ENCODE measurements at places on chromosomes 13 and 19.
A peak's percentile ranks its signal among the peaks of the same experiment; 100 is the strongest.

DNA sequence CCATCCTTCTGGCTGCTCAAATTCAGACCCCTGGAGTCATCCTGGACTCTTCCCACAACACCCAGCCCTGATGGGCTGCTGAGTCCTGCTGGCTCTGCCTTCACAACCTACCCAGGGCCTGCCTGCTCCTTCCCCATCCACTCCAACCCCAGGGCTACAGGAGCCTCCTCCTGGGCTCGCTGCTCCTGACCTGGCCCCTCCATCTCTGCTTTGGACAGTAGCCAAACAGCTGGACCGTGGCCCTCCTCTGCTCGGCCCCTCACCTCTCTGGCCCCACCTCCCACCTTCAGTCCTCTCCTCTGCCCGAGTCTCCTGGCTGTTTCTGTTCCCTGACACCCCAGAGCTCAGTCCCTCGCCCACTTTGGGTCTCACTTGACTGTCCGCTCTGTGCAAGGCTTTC lies 66.7 kb downstream of the CEBPG start:
- no peak for DNase-seq

GRCh38 chr19:44626048-44626624 lies 12.8 kb downstream of the IGSF23 start:
- DNase-seq, result no peak

DNA sequence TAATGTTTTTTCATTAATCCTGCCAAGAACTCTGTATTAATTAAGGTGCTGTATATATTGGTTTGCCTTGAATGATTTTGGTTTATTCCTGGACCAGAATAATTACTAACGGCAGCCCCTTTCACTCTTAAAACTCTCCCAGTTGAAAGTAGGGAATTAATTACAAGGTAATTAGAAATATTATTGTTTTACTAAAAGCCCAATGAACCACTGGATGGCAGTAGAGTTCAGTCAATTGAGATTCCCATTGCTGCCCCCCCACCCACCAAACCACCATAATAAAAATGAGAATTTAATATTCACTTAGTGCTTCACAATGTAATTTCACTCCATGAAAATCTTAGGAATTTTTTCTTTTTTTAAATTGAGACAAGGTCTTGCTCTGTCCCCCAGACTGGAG lies 13.7 kb downstream of the WBP4 start:
- peak; percentile 12 for DNase-seq

DNA sequence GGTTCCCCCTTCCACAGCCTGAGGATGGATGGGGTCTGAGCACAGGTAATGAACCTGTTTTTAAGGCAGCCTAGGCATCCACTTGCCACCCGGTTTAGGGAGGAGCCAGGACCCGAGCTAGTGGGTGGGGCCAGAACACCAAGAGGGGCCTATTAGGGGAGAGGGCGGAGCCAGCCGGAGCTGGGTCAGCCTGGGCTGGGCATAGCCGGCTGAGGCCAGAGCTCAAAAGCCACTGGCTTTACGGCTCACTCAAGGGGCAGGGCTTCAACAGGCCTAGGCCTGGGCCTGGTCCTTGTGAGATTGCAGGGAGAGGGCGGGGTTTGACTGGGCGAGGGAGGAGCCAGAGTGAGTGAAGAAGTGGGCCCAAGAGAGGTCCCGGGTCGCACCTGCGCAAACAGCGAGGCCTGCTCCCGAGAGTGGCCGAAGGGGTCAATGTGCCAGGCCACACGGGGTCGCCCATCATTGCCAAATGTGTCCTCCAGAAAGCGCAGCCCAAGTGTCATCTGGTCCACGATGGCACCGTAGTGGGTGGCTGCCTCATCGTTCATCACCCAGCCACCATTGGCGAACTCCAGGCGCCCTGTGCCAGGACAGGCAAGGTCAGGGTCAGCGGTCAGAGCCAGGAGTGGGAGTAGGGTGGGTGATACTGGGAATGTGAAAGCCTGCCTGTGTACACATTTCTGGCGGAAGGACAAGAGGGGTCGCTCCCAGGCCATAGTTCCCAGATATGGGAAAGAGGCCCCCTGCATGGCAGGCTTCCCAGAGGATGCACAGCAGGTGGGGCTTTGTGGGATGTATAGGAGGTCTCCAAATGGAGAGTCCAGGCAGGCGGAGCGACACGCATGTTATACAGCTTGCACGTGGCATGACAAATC lies 1.9 kb downstream of the MAN2B1 start:
- DNase-seq, result no peak

DNA sequence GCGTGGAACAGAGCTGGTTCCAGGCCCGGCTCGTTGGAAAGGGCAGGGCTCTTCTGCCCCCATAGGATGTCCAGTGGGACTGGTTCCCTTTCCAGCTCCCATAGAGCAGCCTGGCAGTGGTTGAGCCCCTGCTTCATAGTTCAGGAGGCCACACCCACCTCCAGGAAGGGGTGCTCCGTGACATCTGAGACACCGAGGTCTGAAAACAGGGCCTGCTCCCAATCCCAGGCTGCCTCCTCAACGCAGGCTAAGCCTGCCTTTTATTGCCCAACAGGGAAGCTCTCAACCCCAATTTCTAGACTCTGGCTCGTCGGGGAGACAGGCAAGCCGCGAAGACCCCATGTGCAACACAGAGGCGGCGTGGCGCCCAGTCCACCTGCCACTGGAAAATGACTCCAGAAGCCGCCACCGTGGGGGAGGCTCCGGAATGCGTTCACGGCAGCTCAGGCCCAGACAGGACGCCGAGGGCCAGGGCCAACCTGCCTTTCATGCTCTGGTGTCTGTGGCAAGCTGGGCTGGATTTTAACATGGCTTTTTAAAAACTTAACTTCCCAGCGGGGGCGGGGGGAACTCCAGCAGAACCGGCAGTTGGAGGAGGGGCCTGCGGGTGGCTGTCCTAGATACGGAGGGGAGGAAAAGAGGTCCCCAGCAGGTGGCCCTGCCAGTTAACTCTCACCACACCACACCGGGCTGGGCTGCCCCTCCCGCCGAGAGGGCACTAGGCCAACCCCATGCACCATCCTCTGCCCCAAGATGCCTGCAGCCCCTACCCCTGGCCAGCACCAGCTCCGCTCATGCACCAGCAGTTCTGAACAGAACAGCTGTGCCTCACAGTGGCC lies 17.9 kb upstream of the TINCR start:
- peak; percentile 41 for DNase-seq

DNA sequence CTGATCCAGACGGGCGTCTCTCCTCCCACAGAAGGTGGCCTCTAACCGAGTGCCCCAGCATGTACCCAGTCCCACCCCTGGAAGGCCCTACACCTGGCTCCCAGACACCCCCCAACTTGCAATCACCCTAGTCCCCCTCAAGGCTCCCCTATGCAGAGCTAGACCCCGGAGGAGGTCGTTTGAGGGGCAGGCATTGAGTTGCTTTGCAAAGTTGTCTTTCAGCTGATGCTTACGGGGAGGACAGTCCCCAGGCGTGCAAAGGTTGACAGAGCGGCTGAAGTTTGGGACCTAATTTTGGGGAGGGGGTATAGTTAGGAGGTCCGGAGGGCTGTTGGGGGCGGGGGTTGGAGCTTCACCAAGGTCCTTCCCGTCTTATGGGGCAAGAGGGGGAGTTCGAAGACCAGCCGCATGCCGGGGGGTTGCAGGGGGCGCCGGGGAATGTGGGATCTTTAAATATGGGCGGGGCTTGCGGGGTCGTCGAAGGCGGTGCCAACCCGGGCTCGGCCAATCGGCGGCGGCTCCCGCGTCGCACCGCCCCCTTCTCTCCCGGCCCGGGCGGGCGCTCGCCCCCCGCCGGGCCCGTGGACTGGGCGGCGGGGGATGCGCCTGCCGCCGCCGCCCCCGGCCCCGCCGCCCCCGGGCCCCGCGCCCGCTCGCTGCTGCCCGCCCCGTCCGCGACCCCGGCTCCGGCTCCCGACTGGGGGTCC lies at the start of gene KCNN1:
KCNN1 (plus strand) TSS at position 558 of the 707 bp plus-strand sequence. CDS start 6,782 bp downstream, outside the sequence.
- no peak for DNase-seq

DNA sequence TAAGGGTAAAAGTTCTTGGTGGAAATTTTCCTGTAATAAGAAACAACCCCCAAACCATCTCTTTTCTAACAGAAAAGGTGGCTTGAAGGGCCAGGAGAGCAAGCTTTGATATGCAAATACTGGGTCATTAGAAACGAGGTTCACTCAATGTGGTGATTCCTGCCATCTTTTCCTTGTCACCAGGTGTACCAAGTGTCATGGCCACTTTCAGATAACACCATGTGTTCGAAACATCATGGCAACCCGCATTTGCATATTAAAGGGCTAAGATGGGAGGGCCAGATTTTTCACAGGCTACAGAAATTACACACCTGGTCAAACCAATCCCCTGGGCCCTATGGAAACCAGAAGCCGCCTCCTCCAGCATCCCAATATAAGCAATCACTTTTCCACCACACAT lies 15.3 kb downstream of the LGALS16 start:
- DNase-seq, result no peak

- no peak for DNase-seq
Measured at GRCh38 chr13:30019648-30020626, 169.5 kb upstream of the UBL3 start.

DNA sequence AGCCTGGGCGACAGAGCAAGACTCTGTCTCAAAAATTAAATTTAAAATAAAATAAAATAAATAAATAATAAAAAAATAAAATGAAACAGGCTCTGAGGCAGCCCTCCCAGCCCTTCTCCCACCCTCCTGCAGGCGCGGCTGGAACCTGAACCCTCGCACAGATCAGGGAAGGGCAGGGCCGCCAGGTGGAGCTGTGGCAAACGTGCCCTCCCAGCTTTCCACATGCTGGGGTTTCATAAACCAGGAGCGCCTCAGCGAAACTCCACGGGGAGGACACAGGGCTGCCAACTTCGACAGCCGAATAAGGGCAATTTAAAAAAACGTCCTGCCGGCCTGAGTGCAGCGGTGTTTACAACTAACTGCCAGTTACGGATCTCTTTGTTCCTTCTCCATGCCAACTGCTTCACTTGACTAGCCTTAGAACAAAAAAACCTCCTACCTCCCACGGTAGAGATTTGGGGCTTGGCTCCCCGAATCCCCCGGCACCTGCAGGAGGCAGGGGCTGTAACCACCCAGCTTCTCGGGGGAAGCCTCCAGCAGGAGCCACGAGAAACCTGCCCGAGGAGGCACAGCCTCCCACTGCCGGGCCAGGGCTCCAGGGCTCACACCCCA lies 15.9 kb downstream of the ZNF787 start:
- DNase-seq, result peak; percentile 42

DNA sequence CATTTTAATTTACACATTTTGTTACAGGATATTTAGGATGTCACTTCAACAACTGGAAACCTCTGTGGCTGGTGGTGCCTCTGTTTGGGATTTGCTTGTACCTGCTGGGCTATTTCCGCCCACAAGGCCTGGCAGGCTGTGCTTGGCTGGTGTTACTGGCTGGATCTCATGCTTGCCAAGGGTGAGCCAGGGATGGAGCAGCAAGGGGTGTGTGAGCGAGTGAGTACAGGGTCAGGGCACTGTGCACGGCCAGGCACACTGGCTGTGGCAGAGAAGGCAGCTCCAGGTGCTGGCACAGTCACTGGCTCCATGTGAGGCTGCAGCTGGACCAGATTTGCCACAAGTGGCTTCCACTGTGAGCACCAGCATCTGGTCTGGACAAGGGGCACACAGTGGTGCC lies 1254.8 kb downstream of the SLITRK5 start:
- DNase-seq, result no peak
